ENCODE measurements at places on chromosomes 13 and 19.

- no peak for DNase-seq
Observed at GRCh38 chr13:99587021-99587420, 85.7 kb downstream of the TM9SF2 start.

- DNase-seq, result no peak
Observed at GRCh38 chr13:107866032-107866940, 349.1 kb downstream of the LIG4 start.

GRCh38 chr13:23915308-23915707, 18.0 kb upstream of the C1QTNF9B start:
- DNase-seq, result no peak

GRCh38 chr19:18776736-18777135, 14.4 kb downstream of the COMP start:
- no peak for DNase-seq
